ENCODE measurements at places on chromosomes 3 and 15.

DNA sequence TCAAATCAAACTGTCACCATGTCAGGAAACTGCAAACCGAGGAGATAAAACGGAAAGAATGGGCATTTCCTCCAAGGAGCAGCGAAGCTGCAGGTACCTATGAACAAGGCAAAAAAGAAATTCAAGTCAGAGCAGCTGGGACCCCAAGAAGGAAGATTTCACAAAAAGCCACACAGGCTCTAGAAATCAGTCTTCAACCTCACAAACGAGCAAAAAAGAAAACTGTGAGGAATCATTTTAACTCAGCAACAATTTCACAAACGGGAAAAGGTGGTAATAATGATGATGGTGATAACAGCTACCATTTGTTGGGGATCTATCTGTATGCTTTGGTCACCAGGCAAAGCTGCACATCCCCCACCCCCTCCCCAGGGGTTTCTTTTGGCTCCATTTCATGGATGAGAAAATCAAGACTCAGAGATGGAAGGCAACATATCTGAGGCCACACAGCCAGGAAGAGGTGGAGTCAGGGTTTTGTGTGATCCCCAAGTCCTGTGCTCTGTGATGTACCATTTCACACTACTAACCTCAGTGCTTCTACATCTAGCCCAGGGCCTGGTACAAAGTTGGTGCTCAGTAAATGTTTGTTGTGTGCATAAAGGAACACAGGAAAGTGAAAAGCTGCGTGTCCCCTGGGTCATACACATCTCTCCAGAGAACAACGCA, 109.9 kb downstream of the IQSEC1 start:
- DNase-seq, result no peak

DNA sequence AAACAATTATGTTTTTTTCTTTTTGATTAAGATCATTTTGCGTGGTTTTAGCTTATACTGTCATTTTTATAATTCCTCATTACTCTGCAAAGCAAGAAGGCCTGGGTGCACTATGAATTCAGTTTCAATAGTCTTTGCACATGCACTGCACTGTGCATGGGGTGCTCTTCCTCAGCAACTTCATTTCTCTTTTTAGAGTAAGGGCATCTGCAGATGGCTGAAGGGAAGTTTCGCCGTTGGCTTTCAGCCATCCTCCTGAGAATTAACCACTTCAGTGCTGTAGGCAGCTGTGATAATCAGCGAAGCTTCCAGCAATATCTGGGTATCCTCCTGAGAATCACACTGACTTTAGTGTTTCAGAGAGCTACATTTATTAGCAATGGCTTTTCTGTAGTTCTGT, 284.8 kb downstream of the GBE1 start:
- DNase-seq, result no peak

GRCh38 chr3:194117104-194117845, 18.7 kb upstream of the HES1 start:
- DNase-seq, result no peak

GRCh38 chr3:48478626-48479555, 25.1 kb downstream of the SHISA5 start:
- DNase-seq, result no peak

GRCh38 chr3:59908280-59908679, 858.5 kb upstream of the CFAP20DC start:
- no peak for DNase-seq

GRCh38 chr15:67927501-67928168, 87.8 kb upstream of the RNU6-1 start:
- no peak for DNase-seq
